ENCODE measurements at places on chromosomes 16 and 17.

GRCh38 chr17:39653662-39654331 is 11.4 kb upstream of the TCAP start:
- DNase-seq = peak; percentile 89

- DNase-seq = no peak
Observed at GRCh38 chr16:87012954-87013938, 303.9 kb downstream of the C16orf95 start.

- DNase-seq = no peak
Observed at GRCh38 chr17:30340801-30341356, 7.0 kb upstream of the TMIGD1 start.

DNA sequence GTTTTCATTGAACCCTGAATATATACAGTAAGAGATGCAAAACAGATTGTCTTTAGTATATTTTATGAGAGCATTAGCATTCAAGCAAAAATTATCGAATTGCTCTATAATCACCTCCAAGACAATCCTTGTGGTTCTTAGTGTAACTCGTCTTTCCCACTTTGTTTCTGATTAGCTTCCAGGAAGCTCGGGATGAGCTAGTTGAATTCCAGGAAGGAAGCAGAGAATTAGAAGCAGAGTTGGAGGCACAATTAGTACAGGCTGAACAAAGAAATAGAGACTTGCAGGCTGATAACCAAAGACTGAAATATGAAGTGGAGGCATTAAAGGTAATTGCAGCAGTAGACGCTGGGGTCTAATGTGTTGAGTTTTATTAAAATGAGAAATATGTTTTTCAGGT is 9.9 kb downstream of the NDEL1 start:
- DNase-seq = no peak

DNA sequence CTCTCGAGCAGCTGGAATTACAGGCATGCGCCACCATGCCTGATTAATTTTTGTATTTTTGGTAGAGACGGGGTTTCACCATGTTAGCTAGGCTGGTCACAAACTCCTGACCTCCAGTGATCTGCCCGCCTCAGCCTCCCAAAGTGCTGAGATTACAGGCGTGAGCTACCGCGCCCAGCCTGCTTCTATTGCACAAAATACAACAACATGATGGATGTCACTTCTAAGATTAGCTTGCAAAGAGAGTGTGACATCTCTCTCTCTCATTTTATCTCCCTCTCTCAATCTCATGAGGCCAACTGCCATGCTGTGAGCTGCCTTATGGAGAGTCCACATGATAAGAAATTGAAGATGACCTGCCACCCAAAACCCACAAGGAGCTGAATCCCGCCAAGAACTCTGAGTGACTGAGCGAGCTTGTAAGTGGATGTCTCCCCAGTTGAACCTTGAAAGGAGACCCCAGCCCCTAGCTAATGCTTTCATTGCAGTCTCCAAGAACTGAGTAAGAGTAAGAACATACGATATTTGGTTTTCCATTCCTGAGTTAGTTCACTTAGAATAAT is 458.5 kb downstream of the RBFOX1 start:
- no peak for DNase-seq

DNA sequence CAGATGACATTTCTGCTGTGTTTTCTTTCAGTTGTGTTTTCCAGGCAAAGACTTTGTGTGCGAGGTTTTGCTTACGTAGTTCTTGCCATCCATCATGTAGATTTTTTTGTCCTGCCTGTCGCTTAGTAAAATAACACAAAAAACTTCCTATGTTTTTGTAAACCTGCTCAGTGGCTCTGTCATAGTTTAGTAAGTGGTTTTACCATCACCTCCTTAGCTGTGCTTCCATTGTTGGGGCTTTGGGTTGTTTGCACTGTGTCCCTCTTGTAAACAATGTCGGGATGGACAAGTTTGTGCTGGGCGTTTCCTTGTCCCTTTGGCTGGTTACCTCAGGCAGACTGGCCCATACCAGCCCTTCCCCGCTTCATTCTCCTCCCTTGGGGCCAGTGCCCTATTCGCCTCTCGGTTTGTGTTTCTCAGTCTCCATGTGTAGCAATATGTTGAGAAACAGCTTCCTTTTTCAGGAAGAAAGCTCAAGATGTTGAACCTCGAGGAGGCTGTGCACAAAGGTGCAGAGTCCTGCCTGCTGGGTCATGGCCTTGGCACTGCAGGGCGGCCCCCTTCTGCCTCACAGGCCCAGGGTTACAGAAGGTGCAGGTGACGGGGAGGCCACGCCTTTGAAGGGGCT is 74.6 kb downstream of the KSR1 start:
- peak; percentile 54 for DNase-seq

DNA sequence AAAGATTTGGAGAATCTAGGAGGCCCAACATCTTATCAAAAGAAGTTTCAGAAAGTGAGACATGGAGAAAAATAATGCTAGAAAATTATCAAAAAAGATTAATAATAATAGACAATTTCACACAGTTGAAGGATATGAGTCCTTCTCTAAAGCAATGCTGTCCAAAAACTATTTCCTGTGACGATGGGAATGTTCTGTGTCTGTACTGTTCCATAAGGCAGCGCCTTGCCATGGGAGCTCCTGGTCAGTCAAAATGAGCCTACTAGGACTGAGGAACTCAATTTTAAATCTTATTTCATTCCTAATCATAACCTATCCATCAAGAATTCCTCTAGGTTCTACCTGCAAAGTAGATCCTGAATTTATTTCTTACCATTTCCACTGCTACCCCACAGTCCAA is 49.0 kb downstream of the CACNG1 start:
- no peak for DNase-seq

DNA sequence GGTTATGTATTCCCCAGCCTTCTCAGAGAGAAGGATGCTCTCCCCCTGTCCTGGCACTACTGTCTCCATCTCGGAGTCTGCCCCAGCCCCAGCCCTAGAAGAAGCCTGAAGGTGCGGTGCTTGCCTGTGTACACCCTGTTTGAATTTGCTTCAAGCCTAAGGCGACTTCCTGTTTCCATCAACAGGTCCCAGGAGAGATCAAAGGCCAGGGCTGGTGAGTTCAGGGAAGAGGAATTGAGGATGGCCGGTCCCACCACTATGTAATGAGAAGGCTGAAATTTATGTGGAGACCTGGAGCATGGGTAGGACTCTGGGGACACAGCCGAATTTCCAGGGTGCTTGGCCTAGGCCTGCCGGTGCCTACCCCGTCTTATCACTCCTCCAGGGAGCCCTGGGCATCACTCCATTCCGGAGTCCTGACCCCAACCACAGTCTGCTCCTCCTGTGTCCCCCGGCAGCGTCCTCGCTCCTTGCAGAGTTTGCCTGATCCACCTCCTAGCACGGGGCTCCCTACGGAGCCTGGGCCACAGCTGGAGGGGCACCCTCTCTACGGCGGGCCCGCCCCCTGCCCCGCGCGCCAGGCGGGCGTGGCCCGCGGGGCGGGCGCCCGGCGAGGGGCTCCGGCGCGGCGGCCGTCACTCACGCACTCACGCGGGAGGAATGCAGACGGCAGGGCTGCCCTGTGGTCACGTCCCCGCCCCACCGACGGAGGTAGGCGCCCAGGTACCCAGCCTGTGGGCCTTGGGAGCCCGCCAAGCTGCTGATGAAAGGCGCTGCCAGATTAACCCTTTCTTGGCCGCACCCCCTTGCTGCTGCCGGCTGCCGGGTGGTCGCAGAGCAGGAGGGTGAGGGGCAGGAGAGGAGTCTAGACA is 53.8 kb upstream of the TAC4 start:
- DNase-seq = no peak

- no peak for DNase-seq
Observed at GRCh38 chr16:22681554-22682291, 132.2 kb upstream of the HS3ST2 start.

GRCh38 chr17:67725807-67726206 is 8.1 kb downstream of the NOL11 start:
- no peak for DNase-seq

- DNase-seq = no peak
Observed at GRCh38 chr16:7185689-7186088, 147.0 kb upstream of the RBFOX1 start.

DNA sequence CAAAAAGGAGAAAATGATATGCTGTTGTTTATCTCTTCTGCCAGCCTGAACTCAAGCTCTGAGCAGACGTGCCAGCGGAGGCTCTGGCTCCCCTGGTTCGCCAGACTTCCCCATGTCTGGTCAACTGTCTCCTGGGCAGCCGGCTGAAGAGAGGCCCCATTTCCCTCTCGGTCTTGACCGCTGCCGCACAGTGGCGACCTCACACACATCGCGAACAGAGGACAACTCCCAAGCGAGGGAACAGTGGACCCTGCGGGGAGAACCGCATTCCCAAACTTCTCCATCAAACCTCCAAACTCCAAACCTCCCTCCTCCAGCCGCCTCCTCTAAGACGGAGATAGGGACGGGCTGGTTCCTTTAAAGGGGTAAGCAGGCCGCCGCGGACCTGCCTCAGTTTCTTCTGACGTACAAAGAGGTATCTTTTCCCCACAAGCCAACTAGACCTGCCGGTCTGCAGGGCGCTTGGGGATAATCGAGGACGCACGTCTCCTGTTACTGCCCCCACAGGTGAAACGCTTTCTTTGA is 24.9 kb upstream of the RFFL start:
- DNase-seq = peak; percentile 55

GRCh38 chr16:1518626-1519135 is 14.8 kb upstream of the TMEM204 start:
- no peak for DNase-seq

DNA sequence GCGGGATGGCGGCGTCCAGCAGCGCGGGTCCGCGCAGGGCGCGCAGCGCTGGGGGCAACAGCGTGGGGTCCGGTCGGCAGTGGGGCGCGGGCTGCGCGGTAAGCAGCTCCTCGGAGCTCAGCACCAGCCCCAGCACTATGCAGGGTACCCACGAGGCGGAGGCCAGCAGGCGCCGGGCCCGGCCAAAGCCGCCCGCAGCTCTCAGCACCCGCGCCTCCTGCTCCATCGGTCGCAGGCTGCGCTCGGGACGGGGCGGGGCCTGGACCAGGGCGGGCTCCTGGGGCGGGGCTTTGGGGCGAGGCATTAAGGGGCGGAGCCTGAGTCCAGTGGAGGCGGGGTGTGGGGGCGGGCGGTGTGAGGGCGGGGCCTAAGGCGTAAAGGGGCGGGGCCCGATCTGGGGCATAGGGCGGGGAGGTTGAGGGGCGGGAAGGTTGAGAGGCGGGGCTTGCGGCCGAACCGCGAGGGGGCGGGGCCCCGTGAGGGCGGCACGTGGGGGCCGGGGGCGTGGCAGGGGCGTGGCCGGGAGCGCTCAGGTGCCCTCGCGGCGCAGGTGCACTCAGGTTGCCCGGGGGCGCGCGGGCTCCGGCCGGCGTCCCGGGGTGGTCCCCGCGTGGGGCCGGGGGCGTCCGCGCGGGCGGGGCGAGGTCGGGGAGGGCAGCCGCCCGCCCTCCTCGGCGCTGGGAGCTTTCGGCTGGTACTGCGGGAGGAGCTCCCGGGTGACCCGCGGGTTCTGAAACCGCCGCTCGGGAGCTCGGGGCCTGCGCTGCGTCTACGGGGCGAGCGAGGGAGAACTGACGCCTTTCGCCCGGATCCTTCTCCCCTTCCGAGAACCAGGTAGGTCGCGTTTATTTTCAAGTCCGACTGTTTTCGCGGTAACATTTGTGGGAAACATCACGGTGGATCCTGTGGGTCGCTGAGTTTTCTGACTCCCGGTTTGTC is 1.4 kb upstream of the SLC22A31 start:
- peak; percentile 83 for DNase-seq

DNA sequence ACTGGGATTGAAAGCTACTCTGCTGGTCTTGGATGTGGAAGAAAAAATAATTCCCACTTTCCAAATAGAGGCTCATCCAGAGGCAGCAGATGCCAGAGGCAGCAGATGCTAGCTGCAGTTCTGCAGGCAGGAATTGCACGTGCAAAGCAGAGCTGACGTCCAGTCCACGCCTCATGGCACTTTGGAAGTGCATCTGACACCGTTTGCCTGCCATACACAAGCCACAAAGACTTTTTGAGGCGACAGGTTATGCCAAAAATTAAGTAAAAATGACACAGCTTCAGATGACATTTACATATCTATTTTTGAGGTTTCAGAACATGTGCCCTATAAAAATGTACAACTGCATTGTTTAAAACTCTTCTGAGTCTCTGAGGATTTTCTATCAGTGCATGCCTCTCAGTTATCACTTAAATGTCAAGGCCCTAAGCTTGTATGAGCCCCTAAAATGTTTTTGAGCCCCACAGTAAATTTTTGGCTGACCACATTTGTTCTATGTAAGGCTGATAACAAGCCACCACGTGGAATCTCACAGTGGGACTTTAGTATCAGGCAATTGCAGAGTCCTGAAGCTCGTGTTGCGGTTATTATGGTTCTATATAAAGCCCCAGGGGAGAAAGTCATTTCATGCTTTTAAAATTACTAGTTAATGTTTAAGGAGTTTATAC is 239.2 kb downstream of the PRKCA start:
- no peak for DNase-seq

DNA sequence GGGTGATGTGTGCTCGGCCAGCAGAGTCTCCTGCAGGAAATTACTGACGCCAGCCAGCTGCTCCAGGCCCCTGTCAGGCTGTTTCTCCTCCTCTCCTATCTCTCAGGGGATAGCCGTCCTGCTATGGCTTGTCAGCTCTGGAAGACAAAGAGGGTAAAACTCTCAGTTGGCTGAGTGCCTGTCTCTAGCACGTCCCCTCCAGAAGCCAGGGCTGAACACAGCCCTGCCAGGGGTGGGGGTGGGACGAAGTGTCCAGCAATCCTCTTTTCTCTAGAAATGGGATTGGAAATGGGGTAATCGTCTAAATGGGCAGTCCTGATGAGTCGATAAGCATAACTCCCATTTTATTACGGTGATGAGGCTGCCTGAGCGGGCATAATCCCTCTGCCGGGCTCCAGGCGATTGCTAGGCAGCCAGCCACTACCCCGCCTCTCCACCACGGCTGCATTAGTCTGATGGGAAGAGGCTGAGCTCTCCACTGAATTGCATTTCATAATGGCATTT is 89.1 kb upstream of the GNAO1 start:
- DNase-seq = no peak

- DNase-seq = no peak
Observed at GRCh38 chr17:76820561-76820960, 47.6 kb upstream of the MGAT5B start.
